ENCODE measurements at places on chromosomes 7 and 10.

GRCh38 chr7:152176797-152177196 lies 151.3 kb downstream of the GALNT11 start:
- H3K36me3 ChIP-seq = peaks cover 53% of the 10 kb centered on the region
- peaks cover 14% of the 10 kb centered on the region for H3K4me1 ChIP-seq
- no peak overlapping the region for H3K4me3 ChIP-seq
- DNase-seq = no peak

- H3K27ac ChIP-seq = no peak overlapping the region
- H3K36me3 ChIP-seq = no peaks in the 10 kb centered on the region
- DNase-seq = no peak
- no peak overlapping the region for H3K4me3 ChIP-seq
- H3K27me3 ChIP-seq = no peaks in the 10 kb centered on the region
- H3K4me1 ChIP-seq = no peaks in the 10 kb centered on the region
Observed at GRCh38 chr7:83655951-83656556, 7.1 kb upstream of the SEMA3E start.

- peaks cover 10% of the 10 kb centered on the region for H3K27me3 ChIP-seq
- H3K4me1 ChIP-seq = no peaks in the 10 kb centered on the region
- H3K4me3 ChIP-seq = no peak overlapping the region
- DNase-seq = no peak
- no peaks in the 10 kb centered on the region for H3K36me3 ChIP-seq
- H3K27ac ChIP-seq = no peak overlapping the region
Observed at GRCh38 chr10:114274616-114275453, 35.8 kb downstream of the VWA2 start.

DNA sequence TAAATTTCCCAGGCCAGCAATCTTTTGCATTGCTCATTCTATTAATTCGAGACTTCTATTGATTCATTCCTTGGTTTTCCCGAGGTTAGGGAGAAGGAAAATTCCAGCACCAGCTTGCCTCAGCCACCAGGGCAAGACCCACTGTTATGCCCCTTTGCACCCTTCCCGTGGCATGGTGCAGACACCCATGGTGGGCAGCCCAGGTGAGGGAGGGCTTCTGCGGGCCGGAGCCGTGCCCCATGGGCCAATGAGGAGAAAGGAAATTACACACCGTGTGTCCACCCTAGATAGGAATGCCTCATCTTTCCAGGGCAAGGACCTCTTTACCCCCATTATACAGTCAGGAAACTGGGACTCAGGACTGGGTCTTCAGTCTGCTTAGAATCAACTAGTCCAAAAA lies 4.5 kb upstream of the GRID1 start:
- H3K4me3 ChIP-seq = no peak overlapping the region
- peaks cover 70% of the 10 kb centered on the region for H3K27me3 ChIP-seq
- no peak for DNase-seq
- H3K27ac ChIP-seq = no peak overlapping the region

DNA sequence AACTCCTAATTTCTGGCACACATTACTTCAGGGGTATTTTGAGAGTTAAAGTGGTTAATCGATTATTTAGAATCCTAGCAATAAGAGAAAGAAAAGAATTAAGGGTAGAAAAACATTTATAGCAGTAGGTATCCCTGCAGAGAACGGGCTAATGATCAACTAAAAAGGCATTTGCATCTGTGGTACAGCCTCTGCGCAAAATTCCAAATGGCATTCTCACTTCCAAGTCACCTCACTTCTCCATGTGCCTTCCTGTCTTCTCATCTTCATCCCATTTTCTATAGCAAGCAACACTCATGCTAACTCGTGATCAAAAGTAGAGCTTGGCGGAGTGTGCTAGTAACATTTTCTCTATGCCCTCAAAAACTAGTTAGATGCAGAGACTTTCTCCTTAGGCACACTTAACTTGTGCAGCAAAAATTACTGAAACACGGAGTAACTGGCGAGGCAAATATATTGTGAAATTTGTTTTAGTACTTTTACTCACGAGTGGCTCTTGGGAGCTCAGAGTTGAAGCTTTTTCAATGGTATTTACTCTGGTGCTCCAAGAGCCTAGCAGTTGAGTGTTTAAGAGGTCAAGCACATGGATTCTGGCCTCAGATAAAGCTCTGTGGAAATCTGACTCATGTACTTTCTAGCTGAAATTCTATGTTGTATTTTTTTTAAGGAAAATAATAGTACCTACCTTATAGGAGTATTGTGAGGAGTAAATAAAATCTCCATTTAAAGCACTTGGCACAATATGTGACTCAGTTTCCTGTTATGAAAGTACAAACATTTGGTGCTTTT lies 65.1 kb downstream of the MET start:
- no peaks in the 10 kb centered on the region for H3K36me3 ChIP-seq
- peaks cover 17% of the 10 kb centered on the region for H3K27me3 ChIP-seq
- no peak overlapping the region for H3K4me3 ChIP-seq
- no peak overlapping the region for H3K27ac ChIP-seq

DNA sequence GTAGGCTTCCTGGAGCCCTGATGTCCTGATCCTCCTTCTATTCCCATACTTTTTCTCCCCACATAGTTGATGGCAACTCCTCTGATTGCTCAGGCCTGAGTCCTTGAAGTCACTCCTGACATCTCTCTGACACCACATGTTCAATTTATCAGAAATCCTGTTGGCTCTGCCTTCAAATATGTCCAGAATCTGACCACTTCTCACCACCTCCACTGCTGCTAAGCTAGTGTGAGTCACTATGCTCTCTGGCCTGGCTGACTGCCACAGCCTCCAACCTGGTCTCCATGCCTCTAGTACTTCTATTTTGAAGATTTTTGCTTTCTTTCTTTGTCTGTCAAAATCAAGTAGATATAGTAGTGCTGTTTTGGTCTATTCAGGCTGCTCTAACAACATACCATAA lies 53.0 kb downstream of the TMEM229A start:
- H3K27ac ChIP-seq = no peak overlapping the region
- H3K36me3 ChIP-seq = no peaks in the 10 kb centered on the region
- no peak overlapping the region for H3K4me3 ChIP-seq
- DNase-seq = no peak
- no peaks in the 10 kb centered on the region for H3K4me1 ChIP-seq

DNA sequence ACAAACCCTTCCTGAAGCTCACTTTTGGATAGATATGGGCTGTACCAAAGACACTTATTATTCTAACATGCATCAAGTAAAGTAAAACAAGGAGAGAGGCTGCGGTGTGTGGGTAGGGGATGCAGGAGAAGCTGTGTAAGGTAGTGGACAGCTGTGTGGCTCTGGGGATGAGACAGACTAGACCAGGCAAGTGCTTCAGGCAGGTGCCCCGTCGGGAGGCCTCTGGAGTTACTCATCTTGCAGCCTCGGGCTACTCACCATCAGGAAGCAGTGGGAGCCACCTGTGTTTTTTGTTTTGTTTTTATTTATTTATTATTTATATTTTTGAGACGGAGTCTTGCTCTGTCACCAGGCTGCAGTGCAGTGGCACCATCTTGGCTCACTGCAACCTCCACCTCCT lies 49.3 kb upstream of the NCAPG2 start:
- no peaks in the 10 kb centered on the region for H3K4me1 ChIP-seq
- H3K27me3 ChIP-seq = no peaks in the 10 kb centered on the region
- H3K4me3 ChIP-seq = no peak overlapping the region
- peaks cover 35% of the 10 kb centered on the region for H3K36me3 ChIP-seq
- no peak overlapping the region for H3K27ac ChIP-seq

DNA sequence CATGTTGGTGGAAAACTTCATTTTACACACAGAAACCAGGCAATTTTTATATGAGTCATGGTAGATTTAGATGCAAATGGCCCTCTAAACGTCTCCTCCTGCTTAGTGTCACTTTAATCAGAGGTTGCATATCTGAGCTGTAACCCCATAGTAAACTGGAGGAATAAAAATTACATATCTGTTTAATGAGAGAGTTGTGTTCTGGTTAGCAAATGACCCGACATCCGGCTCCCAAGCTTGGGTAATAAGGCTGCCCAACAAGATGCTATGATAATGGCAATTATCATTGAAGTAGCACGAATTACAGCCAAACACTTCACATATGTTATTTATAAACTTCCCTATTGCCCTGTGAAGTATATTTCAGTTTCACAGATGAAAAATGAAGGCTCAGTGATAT lies 10.6 kb upstream of the ADAM12 start:
- H3K36me3 ChIP-seq = no peaks in the 10 kb centered on the region
- H3K4me3 ChIP-seq = no peak overlapping the region
- H3K27ac ChIP-seq = no peak overlapping the region
- H3K27me3 ChIP-seq = peaks cover 5% of the 10 kb centered on the region
- no peak for DNase-seq
- H3K4me1 ChIP-seq = no peaks in the 10 kb centered on the region

GRCh38 chr10:26438534-26439341 lies 597 bp downstream of the APBB1IP start:
- H3K27me3 ChIP-seq = no peaks in the 10 kb centered on the region
- peaks cover 26% of the 10 kb centered on the region for H3K4me1 ChIP-seq
- H3K4me3 ChIP-seq = peak overlapping the region; percentile 92
- peak; percentile 74 for DNase-seq
- peaks cover 3% of the 10 kb centered on the region for H3K36me3 ChIP-seq

- H3K36me3 ChIP-seq = no peaks in the 10 kb centered on the region
- H3K27me3 ChIP-seq = peaks cover 57% of the 10 kb centered on the region
- H3K4me3 ChIP-seq = no peak overlapping the region
- no peak overlapping the region for H3K27ac ChIP-seq
- H3K4me1 ChIP-seq = peaks cover 30% of the 10 kb centered on the region
Observed at GRCh38 chr7:101124376-101125056, 2.4 kb upstream of the SERPINE1 start.

GRCh38 chr7:68807666-68808065 lies 790.6 kb upstream of the AUTS2 start:
- H3K27ac ChIP-seq = no peak overlapping the region
- H3K27me3 ChIP-seq = no peaks in the 10 kb centered on the region
- H3K36me3 ChIP-seq = no peaks in the 10 kb centered on the region
- H3K4me1 ChIP-seq = no peaks in the 10 kb centered on the region
- DNase-seq = no peak

DNA sequence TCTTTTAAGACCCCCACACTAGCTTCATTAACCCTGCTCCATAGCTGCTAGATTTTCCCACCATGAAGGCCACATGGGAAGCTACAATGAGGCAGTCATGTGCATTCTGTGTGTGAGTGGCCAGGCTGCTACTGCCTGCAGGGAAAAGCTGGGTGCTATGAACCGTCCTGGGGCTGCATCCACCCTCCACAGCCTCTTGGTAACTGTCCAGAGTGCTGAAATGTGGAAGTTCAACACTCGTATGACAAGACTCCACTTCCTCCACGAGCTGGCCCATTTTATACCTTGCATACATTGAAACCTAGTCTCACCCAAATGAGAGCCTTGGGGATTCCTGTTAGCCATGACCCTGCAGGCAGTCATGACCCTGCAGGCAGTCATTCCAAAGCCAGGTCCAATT lies 59.4 kb downstream of the CUZD1 start:
- no peak overlapping the region for H3K4me3 ChIP-seq
- H3K36me3 ChIP-seq = no peaks in the 10 kb centered on the region
- H3K4me1 ChIP-seq = no peaks in the 10 kb centered on the region
- no peak for DNase-seq

DNA sequence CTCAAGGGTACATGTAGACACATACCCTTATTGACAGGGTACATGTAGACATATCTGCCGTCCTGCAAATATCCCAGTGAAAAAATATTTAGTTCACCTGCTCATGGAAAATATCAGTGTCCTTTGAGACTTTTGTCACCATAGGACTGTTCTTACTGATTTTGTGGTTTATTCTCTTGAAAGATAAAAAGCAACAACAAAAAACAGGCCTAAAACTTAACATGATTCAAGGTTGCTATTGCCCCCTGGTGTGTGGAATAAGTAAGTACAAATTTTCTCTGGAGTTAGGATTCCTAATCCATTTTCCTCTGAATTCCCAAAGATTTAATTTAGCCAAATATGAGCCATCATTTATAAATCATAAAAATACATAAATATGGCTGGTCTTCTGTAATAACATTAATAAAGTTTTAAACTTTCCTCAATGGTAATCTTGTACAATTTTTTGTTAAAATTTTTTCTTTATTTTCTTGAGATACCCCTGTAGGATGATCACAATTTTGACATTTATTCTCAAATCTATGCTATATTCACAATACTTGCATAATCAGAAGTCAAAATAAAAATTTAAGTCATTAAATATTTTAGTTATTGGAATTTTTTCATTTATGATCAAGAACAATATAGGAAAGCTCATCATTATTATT lies 741.4 kb upstream of the POT1 start:
- no peaks in the 10 kb centered on the region for H3K4me1 ChIP-seq
- H3K27ac ChIP-seq = no peak overlapping the region
- H3K27me3 ChIP-seq = no peaks in the 10 kb centered on the region
- no peaks in the 10 kb centered on the region for H3K36me3 ChIP-seq
- H3K4me3 ChIP-seq = no peak overlapping the region
- no peak for DNase-seq

- DNase-seq = no peak
- H3K27ac ChIP-seq = no peak overlapping the region
Observed at GRCh38 chr7:158125721-158126120, 461.9 kb downstream of the PTPRN2 start.

DNA sequence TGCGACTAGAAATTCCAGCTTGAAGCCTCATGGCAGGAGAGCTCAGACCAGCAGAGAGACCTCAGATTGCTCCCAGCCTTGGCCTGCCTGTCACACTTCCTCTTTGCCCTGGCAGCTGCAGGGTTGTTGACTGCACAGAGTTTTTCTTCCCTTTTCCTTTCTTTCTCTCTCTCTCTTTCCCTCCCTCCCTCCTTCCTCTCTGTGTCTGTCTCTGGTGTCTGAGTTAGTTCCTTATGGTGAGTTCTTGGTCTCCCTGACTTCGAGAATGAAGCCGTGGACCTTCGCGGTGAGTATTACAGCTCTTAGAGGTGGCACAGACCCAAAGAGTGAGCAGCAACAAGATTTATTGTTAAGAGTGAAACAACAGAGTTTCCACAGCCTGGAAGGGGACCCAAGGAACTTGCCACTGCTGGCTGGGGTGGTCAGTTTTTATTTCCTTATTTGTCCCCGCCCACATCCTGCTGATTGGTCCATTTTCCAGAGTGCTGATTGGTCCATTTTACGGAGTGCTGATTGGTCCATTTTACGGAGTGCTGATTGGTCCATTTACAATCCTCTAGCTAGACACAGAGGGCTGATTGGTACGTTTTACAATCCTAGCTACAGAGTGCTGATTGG lies 266.3 kb downstream of the RPS24 start:
- H3K27ac ChIP-seq = peak overlapping the region; percentile 94
- peaks cover 32% of the 10 kb centered on the region for H3K4me1 ChIP-seq
- DNase-seq = peak; percentile 52
- H3K36me3 ChIP-seq = peaks cover 1% of the 10 kb centered on the region
- H3K4me3 ChIP-seq = peak overlapping the region; percentile 70
- H3K27me3 ChIP-seq = no peaks in the 10 kb centered on the region

DNA sequence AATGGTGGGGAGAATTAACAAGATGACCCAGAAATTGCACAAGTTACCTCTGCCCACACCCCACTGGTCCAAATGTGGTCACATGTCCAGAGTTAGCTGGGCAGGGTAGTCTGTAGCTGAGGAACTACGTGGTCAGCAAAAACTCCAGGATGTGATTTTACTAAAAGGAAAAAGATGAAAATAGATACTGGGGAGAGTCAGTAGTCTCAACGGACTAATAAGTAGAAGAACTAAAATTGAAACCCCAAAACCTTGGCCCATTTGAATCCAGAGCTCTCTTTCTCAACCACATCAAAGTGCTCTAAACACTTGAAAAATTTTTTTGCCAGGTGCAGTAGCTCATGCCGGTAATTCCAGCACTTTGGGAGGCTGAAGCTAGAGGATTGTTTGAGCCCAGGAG lies 146.3 kb downstream of the SKIDA1 start:
- DNase-seq = no peak
- no peaks in the 10 kb centered on the region for H3K4me1 ChIP-seq
- no peaks in the 10 kb centered on the region for H3K27me3 ChIP-seq
- no peak overlapping the region for H3K27ac ChIP-seq
- H3K36me3 ChIP-seq = no peaks in the 10 kb centered on the region
